Gastroesophageal sphincter (tissue), 4 donors: ENCODE measurements at places on chromosomes 4 and X. TPM values are rescaled to one million over a fixed set of nuclear protein-coding genes. Genes with fewer than 3 reads are reported as not detected.

DNA sequence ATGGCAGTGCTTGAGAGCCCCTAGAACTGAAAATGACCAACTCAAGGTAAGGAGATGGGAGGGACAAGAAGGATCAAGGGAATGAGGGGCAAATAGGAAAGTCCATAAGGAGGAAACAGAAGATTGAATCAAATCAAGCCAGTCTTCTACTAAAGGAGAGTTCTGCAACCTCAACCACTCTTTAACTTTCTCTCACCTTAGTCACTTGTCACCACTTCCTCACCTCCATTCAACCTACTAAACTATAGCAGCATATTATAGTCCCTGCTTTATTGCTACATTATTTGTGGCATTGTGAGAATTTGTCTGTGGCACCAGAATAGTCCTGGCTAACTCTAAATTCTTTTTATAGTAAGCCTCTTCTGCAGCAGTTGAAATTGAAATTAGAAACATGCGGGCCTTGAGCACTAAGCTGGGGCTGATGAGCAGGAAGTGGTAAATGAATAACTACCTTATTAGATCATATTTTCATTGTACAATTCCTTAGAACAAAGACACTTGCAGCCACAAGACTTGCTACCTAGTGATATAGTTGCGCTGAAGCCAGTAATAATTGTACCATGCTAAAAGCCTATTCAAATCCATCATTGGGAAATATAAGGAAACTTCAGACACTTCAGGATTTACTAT is 336.9 kb downstream of the ZNF674 start:
- no peak for ATAC-seq

DNA sequence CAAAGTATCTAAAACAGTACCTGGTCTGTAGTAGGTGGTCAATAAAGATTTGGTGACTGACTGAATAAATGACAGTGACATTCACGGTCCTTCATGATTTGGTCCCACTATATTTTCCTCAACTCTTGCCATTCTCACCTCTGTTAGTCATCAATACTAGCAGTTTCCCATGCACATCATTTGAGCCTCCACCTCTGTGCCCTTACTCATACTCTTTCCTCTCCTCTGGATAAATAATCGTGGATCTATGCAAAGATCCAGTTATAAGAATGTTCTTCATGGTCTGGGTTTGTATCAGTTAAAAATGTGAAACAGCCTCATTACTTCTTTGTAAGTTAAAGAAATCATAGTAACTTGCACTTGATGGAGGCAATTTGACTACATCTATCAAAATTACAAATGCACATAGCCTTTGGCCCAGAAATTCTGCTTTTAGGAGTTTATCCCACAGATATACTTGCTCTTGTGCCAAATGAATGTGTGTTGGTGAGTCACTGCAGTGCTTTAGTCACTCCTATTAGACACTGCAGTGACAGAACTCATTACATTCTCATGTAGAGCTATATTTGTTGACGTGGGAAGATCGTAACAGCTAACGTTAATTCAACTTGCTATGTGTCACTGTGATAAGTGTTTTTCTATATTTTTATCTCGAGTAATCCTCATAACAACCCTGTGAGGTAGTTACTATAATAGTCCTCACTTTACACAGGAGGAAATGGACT is 121.9 kb upstream of the SMIM10 start:
- ATAC-seq: no peak

- ATAC-seq: no peak
Measured at GRCh38 chr4:90994851-90995574, 867.8 kb downstream of the CCSER1 start.

ARHGAP36 gene
- not detected for total RNA-seq
